ENCODE measurements at places on chromosomes 2 and 18.

DNA sequence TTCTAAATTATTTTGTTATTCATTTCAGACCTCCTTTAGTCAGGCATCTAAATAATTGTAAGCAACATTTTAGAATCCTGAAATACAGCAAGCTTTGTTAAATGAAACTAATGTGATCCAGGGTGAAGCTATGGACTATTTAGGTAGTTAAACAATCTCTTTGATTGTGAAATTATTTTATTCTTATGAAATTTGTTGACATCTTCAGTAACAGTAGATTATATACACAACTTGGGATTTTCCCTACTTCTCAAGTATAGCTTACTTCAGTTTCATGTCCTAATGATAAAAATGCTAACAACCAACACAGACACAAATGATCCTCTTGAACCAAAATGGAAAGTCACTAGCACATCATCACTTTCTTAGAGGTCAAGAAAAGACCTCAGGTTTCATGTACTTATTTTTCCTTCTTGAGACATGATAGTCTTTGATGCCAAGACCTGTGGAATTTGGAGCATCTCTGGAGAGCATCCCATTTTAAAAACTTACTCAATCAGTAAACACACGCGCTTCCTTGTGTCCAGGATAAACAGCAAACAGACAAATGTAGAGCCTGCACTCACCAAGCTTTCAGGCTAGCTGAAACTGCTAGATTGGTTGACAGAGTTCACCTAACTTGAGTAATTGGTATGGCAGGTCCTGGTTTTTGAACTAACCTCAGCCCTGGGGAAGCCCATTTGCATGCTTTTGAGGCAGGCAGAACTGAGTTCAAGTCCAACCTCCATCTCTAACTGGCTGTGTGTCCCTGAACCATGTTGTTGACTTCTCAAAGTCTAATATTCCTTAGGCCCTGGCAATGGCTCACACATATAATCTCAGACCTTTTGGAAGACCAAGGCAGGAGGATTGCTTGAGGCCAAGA lies 47.8 kb downstream of the KCTD18 start:
- no peak for DNase-seq

GRCh38 chr18:67425672-67426071 lies 90.8 kb downstream of the DSEL start:
- DNase-seq, result no peak

- DNase-seq, result no peak
Measured at GRCh38 chr2:100062336-100062735, 80.1 kb downstream of the AFF3 start.

DNA sequence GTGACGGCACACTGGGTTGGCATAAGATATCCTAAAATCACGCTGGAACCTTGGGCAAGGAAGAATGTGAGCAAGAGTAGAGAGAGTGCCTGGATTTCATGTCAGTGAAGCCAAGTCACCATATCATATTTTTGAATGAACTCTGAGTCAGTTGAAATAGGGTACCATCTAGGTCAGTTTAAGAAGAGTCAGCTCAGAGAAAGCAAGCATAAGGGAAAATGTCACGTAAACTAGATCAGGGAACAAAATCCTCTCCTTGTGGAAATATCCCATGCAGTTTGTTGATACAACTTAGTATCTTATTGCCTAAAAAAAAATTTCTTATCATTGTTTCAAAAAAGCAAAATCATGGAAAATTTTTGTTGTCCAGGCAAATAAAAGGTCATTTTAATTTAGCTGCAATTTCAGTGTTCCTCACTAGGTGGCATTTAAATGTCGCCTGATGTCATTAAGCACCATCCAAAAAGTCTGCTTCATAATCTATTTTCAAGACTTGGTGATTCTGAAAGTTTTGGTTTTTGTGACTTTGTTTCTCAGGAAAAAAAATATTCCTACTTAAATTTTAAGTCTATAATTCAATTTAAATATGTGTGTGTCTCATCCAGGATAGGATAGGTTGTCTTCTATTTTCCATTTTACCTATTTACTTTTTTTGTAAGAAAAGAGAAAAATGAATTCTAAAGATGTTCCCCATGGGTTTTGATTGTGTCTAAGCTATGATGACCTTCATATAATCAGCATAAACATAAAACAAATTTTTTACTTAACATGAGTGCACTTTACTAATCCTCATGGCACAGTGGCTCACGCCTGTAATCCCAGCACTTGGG lies 19.6 kb downstream of the RSAD2 start:
- no peak for DNase-seq

DNA sequence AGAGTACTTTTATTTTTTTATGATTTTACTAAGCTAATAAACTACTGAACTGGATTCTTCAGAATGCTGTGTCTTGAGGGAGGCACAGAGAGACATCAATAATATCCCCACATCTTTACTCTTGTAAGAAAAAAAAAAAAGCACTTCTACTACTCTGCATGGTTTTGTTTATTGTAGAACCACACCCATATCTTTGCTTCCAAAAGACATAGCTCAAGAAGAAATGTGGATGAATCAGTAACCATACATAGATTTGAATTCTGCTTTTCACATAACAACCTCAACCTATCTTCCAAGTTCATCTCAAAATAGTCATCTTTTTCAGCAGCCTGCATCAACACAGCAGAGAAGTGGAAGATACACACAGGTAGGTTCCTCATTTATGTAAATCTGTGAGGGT lies 12.2 kb upstream of the COL5A2 start:
- no peak for DNase-seq

- no peak for DNase-seq
Measured at GRCh38 chr2:22902180-22902550, 482.8 kb upstream of the KLHL29 start.

DNA sequence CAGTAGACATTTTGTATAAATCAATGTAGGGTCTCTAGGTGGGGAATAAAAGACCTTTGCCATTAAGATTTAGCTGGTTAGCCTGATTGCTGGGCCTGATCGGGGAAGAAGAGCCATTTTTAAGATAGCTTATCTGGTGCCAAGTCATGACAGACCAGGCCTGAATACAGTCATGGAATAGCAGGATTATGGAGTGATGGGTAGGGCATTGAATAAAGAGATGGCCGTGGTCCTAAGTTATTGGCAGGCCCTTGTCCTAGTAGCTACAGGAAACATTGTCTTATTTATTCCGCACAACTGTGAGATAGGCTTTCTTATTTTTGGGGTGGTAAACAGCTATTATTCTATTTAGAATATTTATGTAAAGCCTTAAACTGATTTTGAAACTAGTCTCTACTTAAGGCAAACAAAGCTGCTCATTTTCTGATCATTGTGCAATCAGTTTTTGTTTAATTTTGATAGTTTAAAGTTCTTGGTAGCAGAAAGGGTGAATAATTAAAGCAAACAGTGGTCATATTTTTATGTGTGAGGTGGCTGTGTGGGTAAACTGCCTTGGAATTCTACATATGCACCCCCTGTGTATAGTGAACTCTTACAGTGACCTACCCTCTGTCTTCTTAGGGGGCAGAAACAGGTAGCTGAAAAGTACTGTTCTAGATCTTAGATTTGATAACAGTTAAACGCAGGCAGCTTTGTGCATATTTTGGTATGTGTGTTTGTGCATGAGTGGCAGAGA lies 22.6 kb downstream of the ZNF236 start:
- no peak for DNase-seq

- DNase-seq, result no peak
Measured at GRCh38 chr18:52395146-52395852, 55.3 kb downstream of the DCC start.

DNA sequence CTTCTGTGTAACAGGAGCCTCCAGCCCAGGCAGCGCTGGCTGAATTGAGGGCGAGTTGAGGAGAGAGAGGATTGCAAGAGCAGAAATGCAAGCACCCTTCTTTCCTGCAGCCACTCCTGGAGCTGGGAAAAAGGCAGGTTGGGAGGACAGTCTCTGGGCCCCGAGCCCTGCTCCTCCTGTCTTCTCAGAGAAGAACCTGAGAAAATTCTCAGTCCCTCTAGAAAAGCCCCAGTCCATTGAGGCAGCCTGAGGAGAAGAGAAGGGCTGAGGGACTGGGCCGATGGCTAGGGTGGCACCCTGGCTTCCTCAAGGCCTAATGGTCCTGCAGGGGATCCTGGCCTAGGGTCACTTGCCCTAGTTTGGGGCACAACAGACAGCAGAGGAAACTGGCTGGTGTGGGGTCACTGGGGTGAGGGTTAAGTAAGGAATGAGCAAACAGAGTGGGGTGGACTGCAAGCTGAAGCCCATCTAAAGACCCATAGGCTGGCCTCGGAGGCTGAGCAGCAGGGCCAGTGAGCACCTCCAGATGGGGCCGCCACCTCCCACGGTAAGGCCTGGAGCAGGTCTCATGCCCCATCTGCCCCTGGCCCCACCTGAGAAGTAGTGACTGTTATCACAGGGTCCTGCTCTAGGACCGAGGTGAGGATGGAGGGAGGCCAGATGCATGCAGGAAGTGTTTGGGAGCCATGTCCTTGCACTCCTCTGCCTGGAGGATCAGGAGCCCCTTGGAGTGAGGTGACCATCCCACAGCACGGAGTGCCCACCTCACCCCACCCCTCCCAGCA lies 12.4 kb downstream of the CIB4 start:
- DNase-seq, result no peak

DNA sequence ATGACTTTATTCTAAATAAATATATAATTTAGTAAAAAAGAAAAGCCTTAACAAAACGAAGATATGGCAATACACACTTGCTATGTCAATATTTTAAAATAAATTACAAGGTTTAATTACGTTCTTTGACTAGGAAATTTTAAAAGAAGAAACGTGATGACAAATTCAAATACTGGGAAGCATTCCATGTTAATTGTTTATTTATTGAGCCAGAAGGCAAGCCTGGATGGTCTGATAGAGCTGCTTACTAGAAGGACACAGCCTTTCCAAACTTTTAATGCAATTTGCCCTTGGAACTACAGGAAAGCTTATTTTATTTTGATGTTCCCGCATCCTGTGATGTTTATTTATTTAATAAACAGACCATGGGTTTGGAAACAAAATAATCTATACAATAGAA lies 33.4 kb upstream of the DSEL start:
- DNase-seq, result no peak

DNA sequence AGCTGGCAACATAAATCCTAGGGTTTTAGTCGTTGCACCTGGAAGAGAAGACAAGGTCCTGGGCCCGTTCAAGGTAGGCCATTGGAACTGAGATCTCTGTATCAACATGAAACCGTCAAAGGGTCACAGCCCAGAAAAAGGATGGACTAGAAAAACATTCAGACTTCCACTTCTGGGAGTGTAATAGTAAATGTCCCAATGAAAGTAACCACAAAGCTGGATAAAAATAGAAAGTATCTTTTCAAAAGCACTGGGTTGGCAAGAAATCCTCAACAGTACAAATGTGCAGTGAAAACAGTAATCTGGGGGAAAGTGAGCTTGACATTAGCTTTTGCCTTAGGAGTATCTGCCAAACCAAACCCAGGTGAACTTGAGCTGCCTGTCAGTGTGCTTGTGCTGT lies 12.9 kb downstream of the CGREF1 start:
- DNase-seq, result no peak

- no peak for DNase-seq
Measured at GRCh38 chr2:240958366-240959213, 39.8 kb upstream of the SNED1 start.

DNA sequence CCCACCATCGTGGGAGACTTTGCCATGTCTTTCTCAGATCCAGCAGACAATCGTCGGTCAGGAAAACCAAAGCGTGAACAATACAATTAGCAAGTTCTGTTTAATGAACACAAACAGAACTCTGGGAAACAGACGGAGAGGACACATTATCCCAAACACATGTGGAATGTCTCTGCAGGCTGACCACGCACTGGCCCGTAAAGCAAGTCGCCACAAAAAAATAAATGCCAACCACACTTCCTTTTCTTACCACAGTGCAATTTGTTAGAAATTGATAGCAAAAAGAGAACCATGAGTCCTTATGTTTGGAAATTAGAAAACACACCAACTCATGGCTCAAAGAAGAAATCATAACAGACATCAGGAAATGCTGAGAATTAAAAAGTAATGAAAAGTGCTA lies 210.9 kb downstream of the TWIST2 start:
- no peak for DNase-seq

Data from activated CD4-positive, alpha-beta T cell treated with anti-CD3 and anti-CD28 coated beads, Interleukin-2, amount 50 U/mL, for 1 hour (primary cell).